ENCODE measurements at places on chromosomes 16 and 17. TPM values are rescaled to one million over a fixed set of nuclear protein-coding genes. Genes with fewer than 3 reads are reported as not detected.

Gene APOH
- total RNA-seq: not detected

Gene CDH11
- total RNA-seq: 0.10 TPM

Gene CD300LD
- total RNA-seq: not detected

Gene LPO
- total RNA-seq: not detected

Gene HOXB8
- total RNA-seq: not detected

Gene RAB26
- total RNA-seq: not detected

Gene FBXL19
- 12.9 TPM for total RNA-seq

Gene GPR179
- 0.06 TPM for total RNA-seq

Gene TMEM88
- total RNA-seq: 27.1 TPM

Gene GPRC5B
- 1.3 TPM for total RNA-seq

Gene CA5A
- 0.20 TPM for total RNA-seq

Gene SENP3
- 42.6 TPM for total RNA-seq

Gene CLEC19A
- total RNA-seq: not detected

GRCh38 chr16:27762441-27762840 is 212.5 kb downstream of the KATNIP start:
- no peak for DNase-seq

DNA sequence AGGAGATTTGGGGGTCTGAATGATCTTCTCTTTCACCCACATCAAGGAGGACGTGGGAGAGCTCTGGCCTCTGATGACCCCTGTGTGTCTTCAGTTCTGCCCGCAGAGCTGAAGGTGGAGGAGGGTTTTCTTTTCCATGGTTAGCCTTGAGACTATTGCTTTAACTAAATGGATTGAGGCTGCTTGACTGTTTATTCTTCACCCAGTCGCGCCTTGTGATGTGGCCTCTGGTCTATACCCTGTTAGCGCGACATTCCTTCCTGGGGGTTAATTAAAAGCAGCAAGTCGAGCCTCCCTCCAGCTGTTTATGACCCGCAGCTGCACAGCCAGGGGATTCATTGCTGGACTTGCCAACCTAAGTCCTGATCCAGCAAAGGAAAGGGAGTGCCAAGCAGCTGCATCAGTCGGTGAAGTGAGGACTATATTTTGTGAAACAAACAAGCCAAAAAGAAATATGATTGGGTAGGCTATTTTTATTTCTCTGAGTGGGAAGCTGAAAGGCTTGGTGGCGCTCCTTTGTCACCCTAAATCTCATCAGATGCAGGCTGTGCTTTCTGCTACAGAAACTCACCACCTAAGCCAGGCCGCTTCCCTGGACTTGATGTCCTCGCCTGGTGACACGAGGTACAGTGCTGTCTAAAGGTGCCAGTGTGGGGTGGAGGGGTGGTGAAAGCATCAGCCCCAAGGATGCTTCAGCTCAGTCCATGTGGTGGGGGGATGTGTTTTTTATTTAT is 11.0 kb upstream of the SEC14L1 start:
- no peak for DNase-seq

DNA sequence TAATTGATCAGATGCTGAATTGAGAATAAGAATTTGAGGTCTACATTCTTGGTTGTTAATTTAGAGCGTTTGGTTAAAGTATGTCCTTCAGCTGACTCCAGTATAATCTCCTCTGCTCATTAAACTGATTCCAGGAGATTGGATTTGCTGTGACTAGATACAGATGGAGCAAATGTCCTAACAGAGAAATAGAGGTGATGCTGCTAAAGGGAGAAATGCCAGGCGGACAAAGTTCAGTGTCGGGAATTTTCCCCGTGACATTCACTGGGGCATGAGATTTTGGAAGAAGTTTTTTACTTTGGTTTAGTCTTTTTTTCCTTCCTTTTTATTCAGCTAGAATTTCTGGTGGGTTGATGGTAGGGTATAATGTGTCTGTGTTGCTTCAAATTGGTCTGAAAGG is 19.0 kb downstream of the PRKAR1A start:
- no peak for DNase-seq

DNA sequence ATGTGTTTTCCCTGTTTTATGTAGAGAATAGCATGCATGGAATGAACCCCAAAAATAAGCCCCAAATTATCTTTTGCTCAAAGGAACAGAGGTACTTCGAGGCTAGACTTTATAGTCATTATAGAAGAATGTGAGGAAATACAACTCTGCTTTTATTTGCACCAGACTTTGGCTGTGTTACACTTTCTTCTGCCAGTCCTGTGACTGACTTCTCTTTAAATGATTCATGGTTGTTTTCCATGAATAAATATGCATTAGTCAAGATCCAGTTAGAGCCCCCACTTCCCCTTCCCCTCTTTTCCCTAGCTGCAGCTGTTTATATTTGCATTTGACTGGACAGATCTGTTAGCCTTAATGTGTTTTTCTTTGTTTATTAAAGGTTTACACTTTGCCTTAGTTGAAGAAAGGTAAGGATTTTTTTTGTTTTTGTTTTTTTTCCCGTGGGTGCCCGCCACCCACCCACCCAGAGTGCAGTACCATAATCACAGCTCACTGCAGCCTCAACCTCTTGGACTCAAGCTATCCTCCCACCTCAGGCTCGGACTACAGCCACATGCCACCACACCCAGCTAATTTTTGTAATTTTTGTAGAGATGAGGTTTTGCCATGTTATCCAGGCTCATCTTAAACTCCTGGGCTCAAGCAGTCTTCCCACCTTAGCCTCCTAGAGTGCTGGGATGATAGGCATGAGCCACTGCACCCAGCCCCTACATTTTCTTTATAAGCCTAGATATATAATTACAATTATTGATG is 152.6 kb downstream of the CYB561 start:
- no peak for DNase-seq

GRCh38 chr17:49996495-49997300 is 1.7 kb upstream of the DLX3 start:
- DNase-seq: peak; percentile 69

GRCh38 chr17:62064791-62065563 is at the start of gene MED13:
MED13 (minus strand) TSS chr17:62065278; CDS start chr17:62065205, 73 bp downstream.
- DNase-seq: peak; percentile 54

GRCh38 chr17:57806167-57806830 is 43.5 kb downstream of the MRPS23 start:
- DNase-seq: no peak

- no peak for DNase-seq
Observed at GRCh38 chr16:83109490-83110125, 482.8 kb downstream of the CDH13 start.

GRCh38 chr16:29857133-29857760 is 5.8 kb downstream of the CDIPT start:
- DNase-seq: no peak

- DNase-seq: no peak
Observed at GRCh38 chr16:10641953-10642949, 52.5 kb downstream of the TEKT5 start.

DNA sequence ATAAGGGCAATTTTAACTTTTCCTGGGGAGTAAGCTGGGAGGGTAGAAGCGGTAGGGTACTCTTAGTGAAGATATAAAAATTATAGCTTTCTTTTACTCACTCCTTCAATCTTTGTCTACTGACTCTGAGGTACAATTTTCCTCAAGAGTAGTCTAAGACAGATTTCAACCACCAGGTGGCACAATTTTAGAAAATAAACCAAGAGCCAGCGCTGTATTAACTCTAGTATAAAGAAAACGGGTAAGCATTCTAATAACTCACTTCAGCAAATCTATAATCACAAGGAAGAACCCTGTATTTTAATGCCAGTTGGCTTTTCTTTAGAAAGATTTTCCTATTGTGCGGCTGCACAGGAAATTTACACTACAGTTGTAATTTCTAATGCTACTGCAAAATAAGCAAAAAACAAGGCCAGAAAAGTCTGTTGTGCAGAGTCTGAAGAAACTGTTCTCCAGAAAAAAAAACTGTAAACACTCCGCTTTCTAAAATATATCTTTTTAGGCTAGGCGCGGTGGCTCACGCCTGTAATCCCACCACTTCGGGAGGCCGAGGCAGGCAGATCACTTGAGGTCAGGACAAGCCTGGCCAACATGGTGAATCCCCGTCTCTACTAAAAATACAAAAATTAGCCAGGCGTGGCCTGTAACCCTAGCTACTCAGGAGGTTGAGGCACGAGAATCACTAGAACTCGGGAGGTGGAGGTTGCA is 1.9 kb downstream of the CMC2 start:
- no peak for DNase-seq

- no peak for DNase-seq
Observed at GRCh38 chr17:72102366-72102765, 18.5 kb upstream of the SOX9 start.

DNA sequence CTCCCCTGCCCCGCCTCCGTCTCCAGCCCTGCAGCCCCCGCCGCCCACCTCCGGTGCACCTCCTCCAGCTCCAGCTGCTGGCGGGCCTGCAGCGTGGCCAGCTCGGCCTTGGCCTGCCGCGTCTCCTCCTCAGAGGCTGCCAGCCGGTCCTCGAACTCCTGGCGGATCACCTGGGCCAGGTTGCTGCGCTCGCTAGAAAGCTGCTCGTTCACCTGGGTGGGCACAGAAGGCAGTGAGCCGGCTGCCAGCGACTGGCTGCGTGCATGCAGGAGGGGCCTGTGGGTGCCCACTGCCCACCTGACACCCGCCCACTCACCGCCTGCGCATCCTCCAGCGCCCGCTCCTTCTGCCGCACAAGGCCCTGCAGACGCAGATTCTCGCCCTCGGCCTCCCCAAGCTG is 24.6 kb upstream of the AATK start:
- no peak for DNase-seq

DNA sequence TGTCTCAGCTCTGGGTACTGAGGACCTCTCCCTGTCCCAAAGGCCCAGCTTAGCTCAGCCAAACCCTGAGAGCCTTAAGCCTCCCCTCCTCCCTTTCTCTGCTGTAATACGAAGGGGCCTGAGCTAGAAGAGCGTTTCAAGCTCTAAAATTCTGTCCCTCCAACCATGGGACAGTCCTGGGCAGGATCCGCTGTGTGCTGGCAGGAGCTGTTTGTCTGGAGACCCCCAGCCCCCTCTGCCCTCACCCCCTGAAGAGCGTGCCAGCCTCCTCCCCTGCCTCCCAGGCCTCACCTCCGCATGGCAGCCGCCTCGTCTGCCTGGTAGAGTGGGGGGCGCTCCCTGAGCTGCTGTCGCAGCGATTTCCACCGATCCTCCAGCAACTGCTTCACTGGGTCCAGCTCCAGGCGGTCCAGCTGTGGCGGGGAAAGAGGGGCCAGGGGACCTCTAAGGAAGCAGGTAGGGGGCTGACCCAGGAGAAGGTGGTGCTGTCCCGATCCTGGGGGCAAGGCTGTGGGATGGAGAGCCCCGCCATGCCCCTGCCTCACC is 14.7 kb downstream of the UBALD2 start:
- no peak for DNase-seq

- no peak for DNase-seq
Observed at GRCh38 chr17:39899215-39899614, 19.2 kb downstream of the GSDMB start.

DNA sequence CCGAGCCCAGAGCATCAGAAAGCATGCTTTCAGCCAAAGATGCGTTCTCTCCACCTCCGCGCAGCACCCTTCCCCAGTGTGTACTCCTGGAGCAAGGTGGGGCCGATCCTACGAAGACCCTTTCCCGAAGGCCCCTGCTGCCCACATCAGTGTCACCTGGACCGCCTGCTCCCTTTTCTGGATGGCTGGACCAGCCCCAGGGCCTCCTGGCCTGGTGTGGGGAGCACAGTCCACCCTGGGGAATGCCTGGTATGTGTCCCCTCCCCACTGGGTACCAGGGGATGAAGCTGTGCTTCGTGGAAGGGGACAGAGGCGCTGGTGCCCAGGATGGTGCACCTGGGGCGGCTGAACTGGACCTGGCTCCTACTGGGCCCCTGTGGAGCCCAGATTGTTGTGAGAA is 173.8 kb downstream of the SEC14L1 start:
- no peak for DNase-seq

DNA sequence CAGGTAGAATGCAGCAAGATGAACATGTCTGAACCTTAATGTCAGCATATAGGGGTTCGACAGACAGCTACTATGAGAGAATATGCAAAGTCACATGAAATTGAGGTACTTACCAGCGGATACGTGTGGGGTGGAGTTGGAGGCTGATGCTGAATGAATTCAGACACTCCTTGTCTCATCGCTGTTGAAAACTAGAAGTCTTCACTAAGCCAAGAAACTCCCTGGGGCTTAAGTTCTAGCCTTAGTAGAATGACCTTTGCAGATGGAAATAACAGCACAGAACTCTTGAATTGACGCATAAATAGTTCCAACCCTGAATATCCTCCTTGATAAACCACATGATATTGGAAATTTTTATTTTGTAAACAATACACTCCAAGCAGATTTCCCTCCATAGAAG is 32.9 kb upstream of the MYOCD start:
- DNase-seq: no peak

DNA sequence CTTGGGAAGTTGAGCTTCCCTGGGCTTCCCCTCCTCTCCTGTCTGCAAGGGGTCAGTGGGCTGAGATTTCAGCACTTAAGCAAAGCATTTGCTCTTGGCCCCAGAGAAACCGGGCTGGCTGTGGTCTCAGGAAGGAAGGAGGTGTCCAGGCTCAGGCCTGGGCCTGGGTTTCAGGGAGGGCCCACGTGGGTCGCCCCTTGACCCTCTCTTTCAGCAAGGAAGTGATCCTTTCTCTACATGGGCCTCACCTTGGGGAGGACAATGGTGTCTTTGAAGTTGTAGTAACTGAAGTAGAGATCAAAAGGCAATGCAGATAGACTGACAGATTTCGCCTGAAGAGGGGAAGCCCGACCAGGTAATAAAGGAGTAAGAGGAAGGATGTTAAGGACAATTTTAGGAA is 2.7 kb downstream of the NOD2 start:
- no peak for DNase-seq

DNA sequence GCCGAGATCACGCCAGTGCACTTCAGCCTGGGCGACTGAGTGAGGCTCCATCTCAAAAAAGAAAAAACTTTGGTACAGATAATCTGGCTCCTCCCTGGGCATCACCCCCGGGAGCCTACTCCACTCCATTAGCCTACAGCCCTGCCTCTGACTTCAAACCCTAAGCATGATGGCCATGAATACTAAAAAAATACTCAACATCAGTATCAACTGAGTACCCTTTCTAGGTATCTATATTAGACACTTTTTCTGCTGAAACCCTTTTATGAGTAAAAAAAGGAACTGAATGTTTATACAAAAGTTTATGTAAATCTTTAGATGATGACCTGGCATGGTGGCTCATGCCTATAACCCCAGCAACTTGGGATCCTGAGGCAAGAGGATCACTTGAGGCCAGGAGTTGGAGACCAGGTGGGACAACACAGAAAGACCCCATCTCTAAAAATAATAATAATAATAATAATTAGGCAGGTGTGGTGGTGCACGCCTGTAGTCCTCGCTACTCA is 6.9 kb downstream of the RDM1 start:
- DNase-seq: no peak

DNA sequence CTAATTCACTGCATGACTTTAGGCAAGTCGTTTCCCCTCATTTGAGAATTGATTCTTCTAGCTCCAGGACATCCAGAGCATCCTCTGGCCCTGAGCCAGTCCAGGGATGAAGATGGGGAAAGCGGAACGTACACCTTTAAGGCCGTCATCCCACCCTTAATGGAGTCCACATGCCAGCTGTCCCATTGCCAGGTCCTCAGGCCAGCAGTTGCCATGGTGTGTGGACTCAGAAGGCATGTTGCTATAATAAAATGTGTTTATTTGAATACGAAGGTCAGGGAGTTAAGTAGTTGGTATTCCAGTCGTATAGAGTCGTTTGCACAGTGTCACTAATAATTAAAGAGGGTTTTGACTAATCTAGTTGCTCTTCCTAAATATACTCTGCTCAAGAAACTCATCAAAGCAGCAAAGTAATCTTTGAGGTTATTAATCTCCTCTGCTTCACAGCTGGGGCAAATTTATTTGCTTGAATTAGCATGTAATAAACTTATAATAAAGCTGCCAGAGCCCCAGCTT is 30.4 kb downstream of the CCDC182 start:
- DNase-seq: no peak
